ENCODE measurements at places on chromosomes 3 and 15.

- no peak for DNase-seq
Observed at GRCh38 chr3:133532951-133533350, 40.5 kb upstream of the CDV3 start.

- no peak for DNase-seq
Observed at GRCh38 chr3:88235102-88235501, 85.3 kb downstream of the C3orf38 start.

GRCh38 chr3:133388696-133389395 lies 11.0 kb upstream of the BFSP2 start:
- no peak for DNase-seq

DNA sequence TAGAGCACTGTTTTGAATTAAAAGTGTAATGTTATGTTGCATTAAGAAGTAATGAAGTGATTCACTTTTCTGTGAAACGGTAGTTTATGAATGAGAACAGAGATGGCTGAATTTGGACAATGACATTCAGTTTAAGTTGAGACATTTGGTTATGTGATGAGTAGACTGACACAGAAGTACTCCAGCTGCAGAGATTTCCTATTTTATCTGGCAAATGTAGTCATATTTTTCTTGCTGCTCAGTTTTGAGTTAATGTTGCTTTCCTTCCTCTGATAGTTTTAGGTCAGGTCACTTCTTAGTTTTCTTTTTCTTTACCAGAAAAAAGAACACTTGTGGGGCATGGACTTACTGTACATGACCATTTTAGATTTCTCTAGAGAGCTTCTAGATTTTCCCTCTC lies 51.2 kb downstream of the ASB7 start:
- no peak for DNase-seq

DNA sequence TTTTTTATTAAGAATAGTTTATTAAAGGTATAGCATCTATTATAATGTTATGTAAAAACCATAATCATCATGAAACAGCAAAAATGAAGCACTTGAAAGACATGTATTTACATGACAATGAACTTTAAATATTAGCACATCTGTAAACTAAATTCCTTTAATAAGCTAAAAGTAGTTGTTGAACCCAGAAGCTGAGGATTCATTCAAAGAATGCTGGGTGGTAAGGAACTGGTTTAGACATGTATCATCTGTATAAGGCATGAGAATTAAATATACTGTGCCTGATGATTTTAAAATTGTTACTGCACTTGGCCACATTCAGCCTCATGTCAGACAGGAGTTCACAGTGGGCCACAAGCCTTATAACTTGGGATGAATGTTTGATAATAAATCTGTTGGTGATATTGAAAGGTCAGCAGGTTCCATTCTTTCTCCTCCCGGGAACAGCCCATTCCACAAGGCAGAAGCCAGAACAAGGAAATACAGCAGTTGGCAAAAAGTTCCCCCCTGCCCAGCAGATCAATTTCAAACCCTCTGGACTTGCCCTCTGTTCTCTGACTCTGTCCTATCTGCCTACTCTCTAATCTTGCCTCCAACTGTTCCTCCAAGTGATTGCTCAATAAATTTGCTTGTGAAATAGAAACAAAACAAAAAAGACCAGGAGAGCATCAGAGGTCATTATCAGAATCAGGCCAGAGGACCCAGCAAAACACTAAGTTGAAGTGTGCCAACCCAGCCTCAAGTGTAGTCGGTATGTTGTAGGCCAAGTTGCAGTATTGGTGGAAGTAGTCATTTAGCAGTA lies 49.8 kb upstream of the TEX264 start:
- DNase-seq, result no peak

- DNase-seq, result no peak
Observed at GRCh38 chr15:25931851-25932250, 68.7 kb upstream of the ATP10A start.

DNA sequence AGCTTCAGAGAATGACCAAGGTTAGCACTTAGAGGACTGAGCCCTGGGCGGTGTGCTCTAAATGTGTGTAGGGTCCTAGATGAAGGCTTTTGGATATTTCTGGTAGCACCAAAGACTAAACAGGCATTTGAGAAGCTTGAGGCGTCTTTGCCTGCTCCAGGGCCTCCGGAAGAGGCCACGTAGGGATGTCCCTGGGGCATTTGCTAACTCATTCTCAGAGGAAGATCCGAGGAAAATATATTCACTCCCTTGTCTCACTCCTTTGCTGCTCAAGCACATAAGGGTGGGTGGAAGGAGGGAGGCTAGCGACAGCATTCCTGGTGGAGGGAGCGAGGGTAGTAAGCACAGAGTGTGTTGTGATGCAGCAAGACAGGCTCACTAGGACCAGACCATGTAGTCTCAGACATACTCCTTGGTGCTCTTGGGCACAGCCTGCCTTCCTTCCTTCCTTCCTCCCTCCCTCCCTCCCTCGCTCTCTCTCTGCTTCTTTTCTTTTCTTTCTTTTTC lies 38.5 kb upstream of the XCR1 start:
- DNase-seq, result no peak

DNA sequence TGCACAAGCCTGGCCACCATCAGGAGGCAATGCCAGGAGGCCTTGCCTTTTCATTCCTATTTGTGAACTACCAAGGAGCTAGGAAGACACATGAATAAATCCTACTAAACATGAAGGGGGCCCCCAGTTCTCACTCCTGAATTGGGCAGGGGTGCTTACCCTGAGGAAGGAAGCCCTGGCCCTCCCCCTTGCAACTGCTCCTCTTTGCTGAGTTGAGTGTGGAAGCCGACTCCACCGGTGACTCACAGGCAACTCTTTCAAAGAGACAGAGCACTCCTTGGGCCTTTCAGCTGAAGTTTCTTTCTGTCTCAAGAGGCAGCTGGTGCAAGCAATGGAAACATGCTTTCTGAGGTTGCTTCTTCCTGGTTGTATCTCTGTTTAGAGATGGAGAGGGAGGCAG lies 1.7 kb downstream of the GABRG3 start:
- DNase-seq, result no peak

GRCh38 chr15:94027581-94027980 lies 203.8 kb upstream of the MCTP2 start:
- no peak for DNase-seq

DNA sequence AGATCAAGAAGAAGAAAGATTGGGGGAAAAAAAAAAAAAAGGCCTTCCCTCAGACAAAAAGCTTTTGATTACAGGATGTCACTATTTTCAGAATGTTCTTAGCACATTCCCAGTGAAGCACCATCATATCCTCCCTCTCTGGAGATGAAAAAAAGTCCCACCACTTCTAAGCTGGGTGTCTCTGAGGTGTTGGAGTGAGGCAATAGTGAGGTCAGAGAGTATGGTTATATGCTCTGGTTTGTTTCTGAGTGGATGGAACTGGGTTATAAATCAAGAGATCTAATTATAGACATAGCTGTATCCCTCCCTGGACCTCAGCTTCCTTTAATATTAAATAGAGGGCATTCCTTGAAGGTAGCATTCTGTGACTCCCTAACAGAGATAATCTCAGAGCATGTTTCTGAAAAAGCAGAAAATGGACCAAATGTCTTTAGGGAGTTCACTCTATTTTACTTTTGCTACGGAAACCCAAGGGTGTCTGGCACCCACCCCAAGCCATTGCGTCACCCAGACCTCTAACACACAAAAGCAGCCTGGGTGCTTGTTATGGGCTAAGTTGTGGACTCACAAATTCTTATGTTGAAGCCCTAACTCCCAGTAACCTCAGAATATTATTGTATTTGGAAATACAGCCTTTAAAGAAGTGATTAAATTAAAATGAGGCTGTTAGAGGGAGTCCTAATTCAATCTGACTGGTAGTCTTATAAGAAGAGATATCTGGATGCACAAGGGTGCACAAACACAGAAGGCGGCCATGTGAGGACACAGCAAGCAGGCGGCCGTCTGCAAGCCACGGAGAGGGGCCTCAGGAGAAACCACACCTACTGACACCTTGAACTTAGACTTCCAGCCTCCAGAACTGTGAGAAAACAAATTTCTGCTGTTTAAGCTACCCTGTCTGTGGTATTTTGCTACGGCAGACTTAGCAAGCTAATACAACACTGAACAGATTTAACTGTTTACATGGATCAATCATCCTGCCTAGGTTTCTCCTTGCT lies 81.5 kb downstream of the MB21D2 start:
- no peak for DNase-seq

DNA sequence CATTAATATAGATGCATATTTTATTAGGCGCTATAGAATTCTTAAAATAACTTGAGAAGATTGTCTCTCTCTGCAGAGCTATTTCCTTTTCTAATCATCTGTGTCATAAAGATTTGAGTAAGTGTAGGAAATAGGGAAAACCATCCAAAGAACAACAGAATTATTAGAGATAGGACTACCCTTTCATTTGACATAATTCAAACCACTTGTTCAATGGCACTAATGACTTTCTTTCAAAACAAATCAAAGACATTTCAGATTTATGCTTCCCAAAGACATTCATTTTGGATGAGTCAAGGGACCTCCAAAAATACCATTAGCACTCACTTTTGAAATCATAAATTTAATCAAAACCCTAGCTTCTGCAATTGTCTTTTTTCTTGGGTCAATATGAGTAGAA lies 29.5 kb downstream of the PRICKLE2 start:
- no peak for DNase-seq

Measured in stimulated activated CD4-positive, alpha-beta T cell treated with anti-CD3 and anti-CD28 coated beads, Interleukin-2, amount 100 ng/mL, for 4 hours (primary cell).